Effector memory CD4-positive, alpha-beta T cell (primary cell): ENCODE measurements at places on chromosomes 6 and 20.

- no peak for DNase-seq
Observed at GRCh38 chr6:148263961-148264360, 78.7 kb upstream of the SASH1 start.

GRCh38 chr6:126753606-126754005 is 364.9 kb upstream of the RSPO3 start:
- no peak for DNase-seq

GRCh38 chr6:98777762-98778161 is 56.6 kb upstream of the POU3F2 start:
- no peak for DNase-seq

DNA sequence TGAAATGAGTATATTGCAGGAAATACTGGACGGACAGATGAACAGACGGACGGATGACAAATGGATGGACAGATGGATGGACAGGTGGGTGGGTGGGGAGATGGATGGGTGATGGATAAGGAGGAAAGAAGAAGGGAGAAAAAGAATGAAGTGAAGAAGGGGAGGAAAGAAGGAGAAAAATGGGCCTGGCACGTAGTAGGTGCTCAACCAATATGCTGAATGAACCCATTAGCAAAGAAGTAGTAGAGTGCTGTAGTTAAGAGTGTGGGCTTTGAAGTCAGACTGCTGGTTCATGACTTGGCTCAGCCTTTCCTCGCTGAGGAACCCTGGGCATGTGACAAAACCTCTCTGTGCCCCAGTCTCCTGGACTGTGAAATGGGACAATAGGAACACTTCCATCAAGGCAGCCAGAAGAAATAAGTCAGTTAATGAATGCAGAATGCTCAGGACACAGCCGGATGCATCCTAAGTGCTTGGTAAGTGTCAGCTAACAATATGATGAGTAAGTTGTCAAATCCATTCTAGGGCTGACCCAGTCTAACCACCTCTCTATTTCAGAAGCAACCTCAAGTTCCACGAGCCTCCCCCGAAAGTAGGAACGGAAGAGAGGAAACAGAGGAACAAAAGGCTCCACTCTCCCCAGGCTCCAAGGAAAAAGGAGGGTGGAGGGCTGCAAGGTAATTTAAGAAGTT is 37.9 kb downstream of the PREX1 start:
- DNase-seq = no peak

- no peak for DNase-seq
Observed at GRCh38 chr6:100484474-100484873, 19.8 kb upstream of the SIM1 start.
